HS-5 (cell line): ENCODE measurements at places on chromosomes 5 and 9.
A peak's percentile ranks its signal among the peaks of the same experiment; 100 is the strongest.

- DNase-seq: no peak
These were observed 63.7 kb upstream of the CACNA1B start for GRCh38 chr9:137813651-137814415.

DNA sequence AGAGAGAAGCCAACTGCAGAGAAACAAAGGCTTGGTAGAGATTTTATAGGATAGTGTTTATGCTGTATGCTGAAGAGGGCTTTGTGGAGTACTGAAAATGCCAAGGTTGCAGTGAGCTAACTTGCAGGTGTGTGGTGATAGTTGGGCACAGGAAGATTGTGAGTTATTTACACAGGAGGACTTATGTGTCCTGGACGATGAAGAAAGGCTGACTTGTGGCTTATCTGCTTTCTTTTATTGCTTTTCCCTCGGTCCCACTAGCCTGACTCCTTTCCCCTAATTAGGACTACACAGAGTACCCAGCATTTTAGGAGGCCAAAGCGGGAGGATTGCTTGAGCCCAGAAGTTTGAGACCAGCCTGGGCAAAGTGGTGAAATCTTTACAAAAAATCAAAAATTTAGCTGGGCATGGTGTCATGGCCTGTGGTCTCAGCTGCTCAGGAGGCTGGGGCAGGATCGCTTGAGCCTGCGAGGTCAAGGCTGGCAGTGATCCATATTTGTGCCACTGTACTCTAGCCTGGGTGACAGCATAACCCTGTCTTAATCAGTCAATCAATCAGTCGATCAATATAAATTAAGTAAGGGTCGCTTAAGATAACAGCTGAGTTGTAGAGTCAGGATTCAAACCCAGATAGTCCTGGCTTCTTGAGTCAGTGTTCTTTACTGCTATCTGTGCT, 61.9 kb downstream of the UBE2R2 start:
- no peak for DNase-seq

- DNase-seq: no peak
These were observed 21.7 kb downstream of the ERGIC1 start for GRCh38 chr5:172855597-172856292.

- no peak for DNase-seq
These were observed 42.7 kb upstream of the MVB12B start for GRCh38 chr9:126283799-126284465.

DNA sequence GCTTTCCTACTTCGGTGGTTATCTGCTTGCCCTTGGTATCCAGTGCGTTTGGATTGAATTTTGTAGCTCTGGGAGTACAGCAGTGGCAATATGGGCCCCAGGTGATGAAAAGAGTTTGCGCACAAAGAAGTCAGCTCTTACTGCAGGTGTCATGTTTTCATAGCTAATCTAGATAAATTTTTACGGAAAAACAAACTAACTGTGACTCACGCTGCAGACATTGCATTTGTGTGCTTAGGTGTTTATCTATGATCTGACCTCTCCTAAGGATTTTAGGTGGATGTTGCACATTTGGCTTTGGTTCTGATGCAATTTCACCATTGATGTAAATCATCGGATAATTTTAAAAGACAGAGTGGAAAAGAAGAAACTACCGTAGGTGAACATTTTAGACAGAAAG, 92.1 kb downstream of the VCAN start:
- no peak for DNase-seq

GRCh38 chr5:146751781-146752401, 126.7 kb downstream of the PPP2R2B start:
- DNase-seq: no peak

GRCh38 chr5:62732677-62733121, 154.1 kb downstream of the LRRC70 start:
- DNase-seq: no peak

DNA sequence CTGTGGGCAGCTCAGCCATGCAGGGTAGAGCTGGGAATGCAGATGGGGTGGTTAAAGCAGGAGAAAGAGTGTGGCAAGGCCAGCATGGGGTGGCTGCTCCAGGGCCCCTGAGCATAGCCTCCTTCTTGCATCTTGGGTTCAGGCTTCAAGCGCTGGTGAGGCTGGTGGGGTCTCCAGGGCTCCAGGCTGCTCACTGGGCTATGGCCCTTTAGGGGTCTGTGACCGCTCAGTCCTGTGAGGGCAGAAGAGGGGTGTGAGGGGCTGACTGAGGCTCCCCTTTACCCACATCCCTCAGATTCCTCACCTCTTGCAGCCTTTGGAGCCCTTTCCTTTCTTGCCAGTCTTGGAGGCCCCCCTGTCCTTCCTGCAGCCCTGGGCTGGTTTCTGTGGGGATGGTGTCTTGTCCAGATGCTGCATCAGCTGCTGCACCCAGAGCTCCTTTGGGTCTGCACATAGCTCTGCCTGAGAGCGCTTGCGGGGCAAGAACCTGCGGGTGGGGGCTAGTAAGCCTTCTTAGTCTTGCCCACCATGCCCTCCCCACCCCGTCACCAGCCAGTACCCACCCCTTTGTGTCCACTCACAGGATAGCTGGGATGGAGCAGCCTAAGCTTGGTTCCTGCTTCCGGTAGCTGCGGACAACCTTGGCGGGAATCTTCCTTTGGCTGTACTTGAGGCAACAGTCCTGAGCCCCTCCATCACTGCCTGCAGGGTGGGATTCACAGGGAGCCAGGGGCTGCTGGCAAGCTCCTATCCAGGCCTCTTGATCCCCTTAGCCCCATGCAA, 549 bp downstream of the CCL21 start:
- no peak for DNase-seq

GRCh38 chr9:124929464-124929863, 11.4 kb downstream of the GOLGA1 start:
- DNase-seq: no peak

DNA sequence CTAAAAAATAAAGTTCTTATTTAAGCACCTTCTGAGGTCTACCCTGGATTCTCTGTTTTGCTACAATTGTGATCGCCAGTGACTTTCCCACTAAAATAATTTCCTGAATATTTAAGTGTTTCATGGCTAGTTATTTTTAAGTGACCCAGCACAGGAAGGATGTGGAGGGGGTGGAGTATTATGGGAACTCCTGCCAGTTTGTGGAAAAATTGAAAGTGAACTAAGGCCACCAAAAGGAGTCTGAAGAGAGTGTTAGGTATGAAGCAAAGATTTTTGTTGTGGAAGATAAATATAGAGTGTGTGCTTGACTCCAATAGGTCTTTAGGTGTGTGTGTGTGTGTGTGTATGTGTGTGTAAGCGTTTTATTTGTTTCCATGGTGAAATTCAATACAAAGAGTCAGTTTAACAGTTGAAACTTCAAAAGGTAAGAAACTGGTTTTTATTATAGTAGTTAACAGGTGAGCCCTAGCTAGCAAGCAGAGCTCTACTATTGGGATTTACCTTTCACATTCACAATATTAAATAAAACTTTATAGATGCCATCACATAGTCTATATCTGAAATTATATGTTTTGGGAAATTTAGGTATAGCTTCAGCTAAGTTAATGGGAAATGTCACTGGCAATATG, 25.6 kb downstream of the RASGRF2 start:
- DNase-seq: no peak

DNA sequence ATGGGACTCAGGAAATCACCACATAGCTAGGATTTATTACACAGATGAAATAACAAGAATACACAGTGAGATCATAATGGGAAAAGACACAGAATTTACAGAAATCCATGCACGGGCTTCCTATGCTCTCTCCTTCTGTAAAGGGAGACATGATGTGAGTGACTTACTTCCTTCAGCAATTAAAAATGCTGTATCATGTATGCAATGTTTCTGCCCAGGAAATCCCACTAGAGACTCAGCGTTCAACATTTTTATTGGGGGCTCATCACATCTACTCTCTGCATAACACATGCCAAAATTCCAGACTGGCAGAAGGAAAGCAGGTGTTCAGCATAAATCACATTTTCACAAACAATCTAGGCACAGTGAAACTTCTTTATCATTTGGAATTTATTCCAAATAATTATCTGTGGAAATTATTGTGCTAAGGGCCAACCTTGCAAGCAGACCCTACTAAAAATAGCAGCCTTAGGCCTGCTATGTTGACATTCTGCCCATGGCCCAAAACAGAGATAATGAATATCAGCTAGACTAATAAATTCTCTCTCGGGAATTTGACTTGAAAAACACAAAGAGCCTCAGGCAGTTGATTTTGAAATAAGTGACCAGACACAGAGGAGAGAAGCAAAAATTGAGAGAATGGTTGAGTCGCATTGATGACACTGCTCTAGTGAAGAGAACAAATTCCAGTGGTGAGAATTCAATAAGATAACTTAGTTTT, 31.4 kb upstream of the SELENOP start:
- DNase-seq: no peak

DNA sequence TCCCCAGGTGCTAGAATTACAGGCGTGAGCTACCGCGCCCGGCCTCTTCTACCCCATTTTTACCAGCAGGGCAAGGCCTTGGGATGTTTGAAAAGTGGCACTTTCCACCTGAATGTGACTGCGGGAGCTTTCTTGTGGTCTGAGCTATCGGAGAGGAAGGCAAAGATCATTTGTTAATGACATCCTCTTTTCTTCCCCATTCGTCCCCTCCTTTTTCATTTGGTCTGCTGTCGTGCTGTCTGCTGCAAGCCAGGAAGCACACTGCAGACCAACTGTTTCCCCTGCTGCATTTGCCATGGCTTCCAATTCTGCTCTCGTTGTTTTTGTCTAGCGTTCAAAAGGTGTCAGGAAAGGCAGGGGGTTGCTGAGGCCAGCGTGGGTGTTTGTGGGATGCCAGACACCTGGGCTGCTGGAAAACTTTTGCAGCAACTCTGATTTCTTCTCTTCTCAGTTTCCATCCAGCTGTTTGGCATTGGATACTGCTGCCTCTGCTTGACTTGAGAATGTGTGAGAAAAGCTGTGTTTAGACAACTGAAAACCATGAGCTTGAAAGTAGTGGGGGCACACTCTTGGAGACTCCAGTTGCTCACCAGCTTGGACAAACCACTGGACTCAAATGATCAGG, 196.4 kb upstream of the MSX2 start:
- no peak for DNase-seq

DNA sequence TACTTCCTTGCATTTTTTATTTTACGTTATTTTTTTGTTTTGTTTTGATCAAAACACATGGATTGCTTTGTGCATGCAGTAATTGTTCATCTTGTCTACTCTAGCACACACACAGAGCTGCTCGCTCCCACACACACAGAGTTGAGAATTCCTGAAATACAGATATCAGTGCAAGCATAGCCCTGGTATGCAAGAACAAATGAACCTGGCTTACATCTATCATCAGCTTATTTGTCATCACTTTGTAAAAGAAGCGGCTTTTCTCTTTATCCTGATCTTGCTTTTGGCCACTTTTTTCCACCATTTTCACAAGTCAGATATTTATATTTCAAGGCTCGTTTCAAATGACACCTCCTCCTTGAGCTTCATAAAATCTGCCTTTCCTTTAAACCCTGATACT, 1435.7 kb downstream of the MAT2B start:
- DNase-seq: no peak

DNA sequence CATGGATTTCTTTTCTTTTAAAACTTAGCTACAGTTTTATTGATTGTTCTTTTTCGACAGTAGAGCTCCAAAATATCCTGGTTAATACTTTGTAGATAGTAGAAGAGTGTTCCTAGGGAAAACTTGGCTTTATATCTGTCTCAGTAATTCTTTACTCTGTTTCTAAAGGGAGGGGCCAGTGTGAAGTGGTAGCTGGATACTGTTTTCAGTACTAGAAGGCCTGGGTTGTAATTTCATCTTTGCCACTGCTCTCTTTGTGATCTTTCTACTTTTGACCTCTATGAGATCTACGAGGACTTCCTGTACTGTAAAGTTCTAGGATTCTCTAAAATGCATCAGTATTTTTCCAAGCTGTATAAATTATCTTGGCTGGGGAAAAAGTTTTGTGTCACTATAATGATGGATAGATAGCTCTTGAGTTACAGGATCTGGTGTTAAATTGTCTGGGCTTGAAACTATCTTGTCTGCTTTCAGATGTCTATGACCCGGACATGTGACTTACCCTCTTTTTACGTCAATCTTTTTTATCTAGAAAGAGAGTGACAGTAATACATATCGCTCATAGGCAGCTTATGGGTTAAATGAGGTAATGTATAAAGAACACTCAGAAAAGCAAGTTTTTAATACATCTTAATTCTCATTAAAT, 53.6 kb downstream of the PRR16 start:
- no peak for DNase-seq

- DNase-seq: no peak
These were observed 201.2 kb downstream of the FOXD4L6 start for GRCh38 chr9:40927260-40927631.

GRCh38 chr9:113798062-113799030, 77.8 kb upstream of the ZNF618 start:
- DNase-seq: no peak

DNA sequence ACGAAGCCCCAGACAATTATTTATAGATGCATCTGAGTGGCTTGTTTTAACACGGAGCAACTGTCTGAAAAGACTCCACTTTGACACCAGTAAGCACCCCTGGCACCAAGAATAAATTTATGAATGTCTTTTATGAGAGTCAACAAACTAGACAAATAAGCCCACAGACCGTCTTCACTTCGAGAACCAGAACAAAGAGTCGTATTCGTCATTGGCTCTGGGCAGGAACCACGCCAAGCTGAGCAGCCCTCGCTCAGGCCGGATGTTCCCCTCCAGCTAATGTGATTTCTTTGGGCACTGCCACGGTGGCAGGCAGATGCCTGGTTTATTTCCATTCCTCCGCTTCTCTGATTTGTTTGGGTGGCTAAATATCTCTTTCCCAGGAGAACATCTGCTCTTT, 91.9 kb upstream of the STC2 start:
- DNase-seq: no peak

- DNase-seq: no peak
These were observed 821.0 kb upstream of the GRAMD2B start for GRCh38 chr5:125602184-125602583.

GRCh38 chr5:170171811-170172210, 61.0 kb upstream of the C5orf58 start:
- no peak for DNase-seq

DNA sequence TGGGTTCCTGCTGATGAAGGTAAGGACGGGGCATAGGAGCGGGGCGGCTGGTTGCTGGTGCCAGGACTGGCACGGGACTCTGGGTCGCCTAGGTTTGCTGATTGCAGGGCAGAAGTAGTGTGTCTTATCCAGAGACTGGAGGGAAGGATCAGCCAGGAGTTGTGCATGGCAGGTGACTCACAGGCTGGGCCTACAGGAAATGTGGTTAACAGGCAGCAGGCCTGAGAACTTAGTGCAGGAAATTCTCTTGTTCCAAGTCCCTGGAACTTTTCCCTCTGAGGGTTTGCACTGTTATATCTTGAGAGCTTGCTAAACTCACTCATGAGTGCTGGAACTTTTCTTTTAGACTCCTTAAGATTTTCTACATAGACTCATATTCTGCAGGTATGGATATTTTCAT, 95.1 kb downstream of the ANXA2R start:
- peak; percentile 78 for DNase-seq

DNA sequence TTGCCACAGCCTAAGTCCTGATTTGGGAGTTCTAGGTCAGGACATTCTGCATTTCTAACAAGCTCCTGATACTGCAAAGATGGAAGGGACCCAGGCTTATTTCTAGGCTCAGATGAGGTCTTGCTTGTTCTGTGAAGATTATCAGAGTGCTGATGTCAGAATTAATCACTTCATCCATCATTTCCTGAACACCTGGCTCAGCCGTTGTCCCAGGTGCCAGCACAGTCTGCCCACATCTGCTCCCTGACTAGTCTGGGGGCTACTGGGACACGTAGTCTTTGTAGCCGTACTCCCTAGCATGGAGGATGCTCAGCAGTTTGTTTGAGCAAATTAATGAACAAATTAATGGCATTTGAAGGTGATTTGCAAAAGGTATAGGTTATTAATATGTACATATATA, 17.9 kb upstream of the SPINK4 start:
- DNase-seq: no peak

- no peak for DNase-seq
These were observed 37.7 kb upstream of the SHOC1 start for GRCh38 chr9:111832449-111832848.

GRCh38 chr5:139635606-139636206, 12.4 kb upstream of the CXXC5 start:
- DNase-seq: peak; percentile 56
